ENCODE measurements at places on chromosomes 6 and 20. TPM values are rescaled to one million over a fixed set of nuclear protein-coding genes. Genes with fewer than 3 reads are reported as not detected.
A peak's percentile ranks its signal among the peaks of the same experiment; 100 is the strongest.

GRCh38 chr20:24077145-24077544 lies 88.6 kb upstream of the GGTLC1 start:
- no peak for DNase-seq

DNA sequence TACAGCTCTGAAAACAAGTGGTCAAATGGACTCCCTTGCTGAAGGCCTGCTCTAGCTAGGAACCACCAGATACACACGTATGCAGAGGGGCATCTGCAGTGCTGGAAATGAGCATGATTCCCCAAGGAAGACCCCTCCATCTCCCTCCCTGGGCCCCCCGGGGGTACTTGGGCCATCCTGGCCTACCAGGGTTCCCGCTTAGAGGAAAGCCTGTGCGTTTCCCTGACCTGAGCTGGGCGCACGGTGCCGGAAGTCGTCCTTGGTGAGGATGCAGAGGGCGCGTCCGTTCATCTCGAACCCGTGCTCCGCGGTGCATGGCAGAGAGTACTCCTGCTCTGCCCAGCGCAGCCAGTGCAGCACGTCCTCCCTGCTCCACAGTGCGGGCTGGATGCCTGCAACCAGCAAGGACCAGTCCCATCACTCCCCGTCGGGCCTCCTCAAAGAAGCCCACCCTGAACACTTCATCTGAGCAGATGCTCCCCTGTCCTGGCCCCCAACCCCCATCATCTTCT lies 11.8 kb downstream of the ETV7 start:
- no peak for DNase-seq

GRCh38 chr20:361561-361960 lies 14.7 kb downstream of the NRSN2 start:
- DNase-seq, result no peak

- no peak for DNase-seq
Observed at GRCh38 chr20:18001131-18001921, 32.5 kb downstream of the MGME1 start.

DNA sequence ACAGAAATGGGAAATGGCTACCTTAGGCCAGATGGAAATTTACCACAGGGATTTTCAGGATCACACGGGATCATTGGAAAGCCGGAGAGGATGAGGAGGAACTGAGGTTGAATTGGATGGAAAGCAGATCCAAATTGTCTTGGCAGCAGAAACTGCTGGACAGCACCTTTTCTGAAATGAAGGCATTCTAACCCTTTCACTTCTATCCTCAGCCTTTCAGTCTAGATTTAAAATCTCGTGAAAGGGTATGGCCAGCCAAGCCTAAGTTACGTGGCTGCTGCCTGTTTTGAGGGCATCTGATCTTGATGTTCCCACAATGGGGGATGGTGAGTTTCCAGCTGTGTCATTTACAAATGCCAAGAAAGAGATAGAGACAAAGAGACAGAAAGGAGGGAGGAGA lies 358.2 kb downstream of the KIF16B start:
- DNase-seq, result no peak

DNA sequence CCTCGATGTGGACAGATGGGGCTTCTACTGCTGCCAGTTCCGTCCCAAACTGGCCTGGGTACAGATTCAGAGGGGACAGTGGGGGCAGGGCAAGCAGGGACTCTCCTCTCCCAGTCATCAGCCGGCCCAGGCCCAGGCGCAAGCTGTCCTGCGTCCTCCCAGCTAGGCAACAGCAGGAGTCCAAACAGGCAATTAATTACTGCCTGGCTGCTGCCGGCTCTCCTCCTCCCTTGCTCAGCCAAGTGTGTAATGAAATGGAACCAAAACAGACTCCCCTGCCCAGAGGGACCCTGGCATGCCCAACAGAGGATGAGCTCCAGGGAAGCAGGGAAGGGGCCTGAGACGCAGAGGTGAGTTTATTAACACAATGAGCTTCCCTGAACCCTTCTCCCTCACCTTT lies 17.8 kb upstream of the SLC32A1 start:
- DNase-seq, result peak; percentile 60

DNA sequence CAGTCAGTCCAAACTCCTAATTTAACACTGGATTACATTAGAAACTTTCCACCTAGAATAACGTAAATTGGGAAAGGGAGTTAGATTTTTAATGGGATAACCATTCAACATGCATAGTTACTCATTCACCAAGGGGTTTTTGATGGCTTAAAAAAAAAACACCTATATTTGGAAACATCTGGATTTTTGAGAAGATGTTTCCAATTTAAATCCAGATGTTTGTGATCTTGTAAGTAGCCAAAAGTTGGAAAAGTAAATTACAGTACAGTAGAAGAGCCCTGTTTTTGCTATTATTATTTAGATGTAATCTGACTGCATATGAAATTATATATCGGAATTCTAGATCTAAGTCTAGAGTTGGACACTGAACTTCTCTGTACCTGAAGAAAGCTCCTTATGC lies 478.2 kb downstream of the CD83 start:
- no peak for DNase-seq

DNA sequence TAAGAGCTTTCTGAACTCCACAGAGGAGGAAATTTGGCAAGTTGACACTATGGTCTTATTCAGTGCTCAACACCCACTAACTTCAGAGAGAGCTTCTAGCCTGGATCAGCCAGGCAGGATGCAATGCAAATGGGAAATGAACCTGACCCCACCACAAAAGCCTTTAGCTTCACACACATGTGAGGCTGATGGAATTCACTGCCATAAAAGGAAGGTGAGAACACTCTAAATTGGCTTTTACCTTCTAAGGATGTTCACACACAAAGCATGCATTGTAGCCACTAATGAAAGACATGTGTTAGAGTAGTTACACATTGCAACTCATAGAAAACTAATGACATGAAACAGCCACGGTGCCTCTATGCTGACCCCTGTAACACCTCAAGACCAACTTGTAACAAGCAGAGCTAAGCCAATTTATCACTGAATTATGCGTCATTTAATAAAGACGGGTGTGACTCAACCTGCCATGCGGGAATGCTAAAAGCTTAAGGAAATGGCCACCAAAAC lies 262.1 kb downstream of the HACE1 start:
- DNase-seq, result no peak

- DNase-seq, result peak; percentile 91
Observed at GRCh38 chr20:36574366-36575135, 1.2 kb downstream of the TGIF2 start.

- DNase-seq, result no peak
Observed at GRCh38 chr6:26296857-26297648, 67.9 kb upstream of the BTN3A2 start.

DNA sequence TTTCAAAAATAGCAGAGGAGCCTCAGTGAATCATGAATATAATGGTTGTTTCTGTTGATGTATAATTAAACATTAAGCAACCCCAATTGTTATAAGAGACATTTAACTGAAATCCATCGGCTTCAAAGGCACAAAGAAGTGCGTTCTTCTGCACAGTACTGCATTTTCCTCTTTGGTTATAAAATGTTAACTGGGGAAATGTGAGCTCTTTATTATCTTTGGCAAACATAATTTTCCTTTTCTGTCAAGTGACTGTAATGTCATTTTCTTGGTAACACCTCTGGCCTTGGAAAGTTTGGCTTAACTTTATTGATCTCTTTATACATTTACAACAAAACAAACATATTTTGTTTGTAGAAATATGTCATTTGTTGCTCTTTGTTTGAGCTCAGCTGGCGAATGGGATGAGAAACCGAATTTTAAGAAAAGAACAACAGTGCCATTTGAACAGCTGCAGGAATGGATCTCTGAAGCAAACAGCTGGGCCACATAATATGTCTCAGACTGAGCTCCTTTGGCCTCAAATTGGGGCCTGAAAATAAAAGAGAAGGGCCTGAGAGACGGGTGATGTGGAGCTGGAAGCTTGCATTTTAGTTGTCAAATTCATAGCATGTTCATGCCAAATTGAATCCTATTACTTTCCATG lies 427.0 kb upstream of the SPTLC3 start:
- no peak for DNase-seq

DNA sequence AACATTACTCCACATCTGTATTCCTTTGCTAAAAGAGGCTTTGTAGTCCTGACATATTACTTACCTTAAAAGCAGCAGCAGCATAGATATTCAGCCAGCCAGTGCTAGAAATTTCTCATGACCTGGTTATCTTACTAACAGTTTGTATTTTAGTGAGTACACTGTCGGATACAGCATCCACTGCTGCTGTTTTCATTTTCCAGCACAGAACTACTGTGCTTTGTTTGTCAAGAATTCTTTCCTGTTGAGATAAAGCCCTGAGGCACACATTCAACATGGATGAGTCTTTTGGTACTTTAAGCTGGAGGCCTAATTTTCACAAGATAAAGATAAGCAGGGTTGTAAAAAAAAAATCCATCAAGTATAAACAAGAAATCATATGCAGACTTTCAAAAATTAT lies 311.2 kb upstream of the OPRM1 start:
- DNase-seq, result no peak

PLCB1 gene
- 13.3 TPM for total RNA-seq

TP53TG5 gene
- total RNA-seq, result not detected

MAS1 gene
- total RNA-seq, result under 0.01 TPM

DCBLD1 gene
- total RNA-seq, result 12.0 TPM

LPA gene
- total RNA-seq, result not detected

MOCS1 gene
- 22.0 TPM for total RNA-seq
